ENCODE measurements at places on chromosomes 12 and 14. TPM values are rescaled to one million over a fixed set of nuclear protein-coding genes. Genes with fewer than 3 reads are reported as not detected.

The ACOT4 gene
- polyA plus RNA-seq = 0.13 TPM

The PSMD9 gene
- 227 TPM for polyA plus RNA-seq

GRCh38 chr12:31315044-31315715 lies 10.8 kb downstream of the SINHCAF start:
- no peak for DNase-seq

The BAZ1A gene
- polyA plus RNA-seq = 17.4 TPM

Measured in SK-N-SH (cell line).